ENCODE measurements at places on chromosomes 11 and 22. TPM values are rescaled to one million over a fixed set of nuclear protein-coding genes. Genes with fewer than 3 reads are reported as not detected.

DNA sequence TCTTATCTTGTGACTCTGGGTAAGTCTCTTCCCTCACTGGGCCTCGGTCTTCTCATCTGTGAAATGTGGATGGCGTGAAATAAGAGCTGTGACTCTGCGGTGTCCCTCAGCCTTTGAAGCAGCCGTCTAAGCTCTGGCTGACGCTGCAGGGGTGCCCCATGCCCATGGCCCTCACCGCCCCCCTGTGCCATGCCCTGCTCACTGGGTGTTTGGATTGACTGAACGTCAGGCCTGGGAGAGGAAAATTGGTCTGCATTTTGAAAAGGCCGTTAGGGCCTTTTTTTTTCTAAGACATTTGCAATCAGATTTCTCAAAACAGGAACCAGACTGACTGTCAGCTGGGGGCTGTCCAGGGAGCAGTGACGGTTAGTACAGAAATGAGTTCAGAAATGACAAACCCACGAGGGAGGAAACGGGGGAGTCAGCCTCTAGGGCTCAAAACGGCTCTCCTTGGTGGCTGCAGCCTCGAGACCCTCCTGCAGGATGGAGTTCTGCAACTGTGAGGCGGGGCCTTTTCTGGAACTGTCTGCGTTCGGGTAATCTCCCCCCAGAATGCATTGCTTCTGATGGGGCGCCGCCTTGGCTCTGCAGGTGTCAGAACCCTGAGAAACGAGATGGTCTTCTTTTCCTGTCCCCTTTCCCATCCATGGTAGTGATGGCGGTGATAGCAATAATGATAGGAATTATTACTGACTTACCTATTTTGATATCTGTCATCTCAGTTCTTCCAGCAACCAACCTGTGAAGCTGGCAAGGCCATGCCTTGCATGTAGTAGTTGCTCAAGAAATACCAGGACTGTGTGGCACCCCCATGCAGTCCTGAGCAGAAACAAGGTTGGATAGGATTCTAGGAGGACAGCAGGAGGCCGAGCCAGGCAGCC is 2.0 kb downstream of the GRK2 start:
- DNase-seq, result no peak

GRCh38 chr11:30049214-30049613 is 32.4 kb upstream of the KCNA4 start:
- no peak for DNase-seq

GRCh38 chr22:43159484-43160178 is 8.3 kb downstream of the TSPO start:
- DNase-seq, result peak; percentile 73

GRCh38 chr11:113533425-113533698 is 58.2 kb upstream of the DRD2 start:
- DNase-seq, result no peak

- DNase-seq, result no peak
These were observed 76.7 kb upstream of the PICALM start for GRCh38 chr11:86145439-86146156.

DNA sequence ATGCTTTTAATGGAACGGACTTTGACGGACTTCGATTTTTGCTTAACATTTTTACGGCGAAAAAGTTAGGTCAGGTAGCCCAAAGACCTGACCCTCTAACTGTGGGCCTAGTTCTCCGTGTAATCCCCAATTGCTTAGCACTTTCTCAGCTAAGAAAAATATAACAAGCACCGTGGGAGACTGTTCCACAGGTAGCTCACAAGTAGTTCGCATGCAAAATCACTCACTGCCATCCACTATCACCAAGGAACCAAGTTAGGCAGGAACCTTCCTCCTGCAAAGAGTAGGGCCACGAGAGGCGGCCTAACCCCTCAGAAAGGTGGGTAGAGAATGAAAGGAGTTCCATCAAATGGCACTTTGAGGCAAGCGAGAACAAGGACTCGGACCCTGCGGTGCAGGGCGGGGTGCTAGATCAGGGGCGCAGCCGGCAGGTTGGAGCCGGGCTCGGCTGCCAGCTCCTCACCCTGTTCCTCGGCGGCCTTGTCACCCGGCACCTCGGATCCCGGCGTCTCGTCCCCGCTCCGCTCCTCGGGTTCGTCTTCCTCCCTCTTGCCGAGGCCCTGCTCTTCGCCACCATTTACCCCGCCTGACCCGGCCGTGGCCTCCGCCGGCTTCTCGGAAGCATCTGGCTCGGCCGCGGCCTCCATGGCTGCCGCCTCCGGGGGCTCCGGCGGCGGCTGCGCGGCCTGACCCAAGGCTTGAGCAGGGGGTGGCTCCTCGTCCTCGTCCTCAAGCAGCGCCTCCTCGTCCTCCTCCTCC is 922 bp downstream of the HNRNPUL2 start:
- DNase-seq, result no peak

- DNase-seq, result no peak
These were observed 194.7 kb downstream of the KIRREL3 start for GRCh38 chr11:126805870-126806269.

DNA sequence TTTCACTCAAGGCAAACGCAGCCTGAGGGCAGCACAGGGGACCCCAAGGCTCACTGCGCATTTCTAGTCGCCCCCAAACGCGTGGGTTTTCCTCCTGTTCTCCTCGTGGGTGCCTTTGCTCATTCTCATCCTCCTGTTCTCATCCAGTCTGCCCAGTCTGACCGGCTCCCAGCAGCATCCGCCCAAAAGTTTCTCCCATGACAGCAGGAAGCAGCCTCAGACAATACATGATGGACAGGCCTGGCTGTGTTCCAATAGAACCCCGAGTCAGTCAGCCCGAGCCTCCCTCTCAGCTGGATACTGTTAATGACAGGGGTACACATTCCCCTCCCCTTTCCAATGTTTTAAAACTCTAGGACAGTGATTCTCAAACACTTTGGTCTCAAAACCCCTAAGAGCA is 22.5 kb upstream of the KRTAP5-7 start:
- no peak for DNase-seq

DNA sequence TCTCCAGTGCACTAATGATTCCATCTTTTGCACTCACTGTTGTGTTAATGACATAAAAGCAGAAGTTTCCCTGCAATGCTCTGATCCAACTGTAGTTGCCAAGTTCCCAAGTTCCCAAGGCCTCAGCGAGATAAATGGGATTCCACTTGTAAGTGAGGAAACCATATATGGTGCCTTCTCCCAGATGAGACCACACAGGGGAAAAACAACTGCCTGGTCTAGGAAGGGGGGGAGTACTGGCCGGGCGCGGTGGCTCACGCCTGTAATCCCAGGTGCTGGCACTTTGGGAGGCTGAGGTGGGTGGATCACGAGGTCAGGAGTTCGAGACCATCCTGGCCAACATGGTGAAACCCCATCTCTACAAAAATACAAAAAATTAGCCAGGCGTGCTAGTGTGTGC is 23.3 kb upstream of the RELA start:
- DNase-seq, result no peak

The TSPAN32 gene
- total RNA-seq, result not detected

DNA sequence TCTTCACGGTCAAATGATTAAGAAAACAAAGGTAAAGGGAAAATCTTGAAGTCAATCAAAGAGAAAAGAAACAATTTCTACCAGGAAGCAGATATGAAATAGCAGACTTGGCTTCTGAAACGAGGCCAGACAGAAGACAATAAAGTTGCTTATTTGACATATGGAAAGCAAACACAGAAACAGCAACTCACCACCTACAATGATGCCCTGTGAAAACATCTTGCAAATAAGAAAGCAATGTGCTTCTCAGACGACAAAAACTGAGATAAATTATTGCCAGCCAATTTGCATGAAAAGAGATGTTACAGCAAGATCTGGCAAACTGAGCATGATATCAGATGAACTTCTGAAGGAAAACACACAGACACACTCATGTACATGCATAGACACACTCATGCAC is 45.9 kb upstream of the CTSC start:
- DNase-seq, result no peak

- DNase-seq, result no peak
These were observed 42.7 kb downstream of the PARVA start for GRCh38 chr11:12420040-12420439.

The ME3 gene
- total RNA-seq, result 2.2 TPM

DNA sequence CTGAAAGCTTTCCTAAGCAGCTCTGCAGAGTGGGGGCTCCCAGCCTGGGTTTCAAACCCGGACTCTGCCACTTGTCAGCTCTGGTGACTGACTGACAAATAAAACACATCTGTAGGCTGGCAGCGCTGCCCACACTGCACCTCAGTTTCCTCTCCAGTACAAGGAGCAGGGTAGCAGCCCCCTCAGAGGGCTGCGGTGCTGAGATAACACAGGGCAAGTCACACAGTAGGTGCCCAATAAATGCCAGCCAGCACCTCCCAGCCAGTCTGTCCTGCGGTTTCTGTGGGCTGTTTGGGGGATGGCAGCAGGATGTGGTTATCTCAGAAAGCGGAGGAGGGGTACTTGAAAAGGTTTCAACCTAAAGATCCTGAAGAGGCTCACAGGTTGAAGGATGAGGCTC is 1.5 kb downstream of the SYT12 start:
- no peak for DNase-seq

DNA sequence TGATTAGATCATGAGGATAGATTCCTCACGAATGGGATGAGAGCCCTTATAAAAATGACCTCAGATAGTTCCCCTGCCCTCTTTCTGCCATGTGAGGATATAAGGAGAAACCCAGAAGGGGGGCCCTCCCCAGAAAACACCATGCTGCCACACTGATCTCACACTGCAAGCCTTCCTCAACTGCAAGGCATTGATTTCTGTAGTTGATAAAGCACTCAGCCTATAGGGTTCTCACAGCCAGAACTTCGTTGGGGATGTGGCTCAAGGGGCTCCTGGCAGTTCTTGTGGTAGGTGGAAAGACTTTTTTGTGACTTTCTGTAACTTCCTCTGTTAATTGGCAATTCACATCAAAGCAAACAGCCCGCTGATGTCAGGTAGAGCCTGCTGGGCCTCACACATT is 108.9 kb downstream of the CD44 start:
- no peak for DNase-seq

The CBLIF gene
- not detected for total RNA-seq

The APOA5 gene
- total RNA-seq, result 0.11 TPM

The TSGA10IP gene
- total RNA-seq, result 3.1 TPM

DNA sequence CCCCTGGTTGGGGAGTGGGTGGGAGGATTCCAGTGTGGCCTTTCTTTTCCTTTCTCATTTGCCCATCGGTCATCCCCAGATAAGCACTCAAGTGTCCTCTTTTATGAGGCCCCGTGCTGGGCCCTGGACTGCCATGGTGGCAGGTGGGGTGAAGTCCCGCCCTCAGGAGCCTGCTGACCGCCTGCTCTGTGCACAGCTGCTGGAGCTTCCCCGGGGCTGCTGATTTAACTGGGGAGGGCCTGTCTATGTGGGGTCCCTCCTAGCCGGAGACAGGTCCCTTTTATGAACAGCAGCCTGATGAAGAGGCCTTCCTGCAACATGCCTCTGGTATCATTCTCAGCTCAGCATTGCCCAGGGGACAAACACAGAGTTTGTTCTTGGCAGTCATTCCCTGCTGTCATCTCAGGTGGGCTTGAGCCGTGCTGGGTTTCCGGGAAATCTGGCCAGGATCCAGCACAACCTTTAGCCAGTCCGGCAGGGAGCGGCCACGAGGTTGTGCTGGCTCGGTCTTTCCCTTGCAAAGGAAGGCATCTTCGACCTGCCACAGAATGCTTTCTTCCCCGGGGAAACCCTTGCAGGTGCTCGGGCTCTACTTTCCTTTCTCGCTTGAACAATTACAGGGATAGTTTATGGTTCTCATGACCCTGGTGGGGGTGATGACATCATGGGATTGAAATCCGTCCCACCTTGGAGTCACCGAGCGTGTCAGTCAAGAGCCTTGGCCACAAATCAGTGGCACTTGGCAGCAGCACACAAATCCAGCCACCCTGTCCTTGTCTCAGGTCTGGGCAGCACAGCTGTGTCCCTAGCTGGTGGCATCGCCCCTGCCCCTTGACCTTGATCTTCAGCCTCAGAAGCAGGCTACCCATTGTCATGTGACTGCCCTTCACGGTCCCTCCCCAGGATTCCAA is 20.1 kb downstream of the ST14 start:
- no peak for DNase-seq

DNA sequence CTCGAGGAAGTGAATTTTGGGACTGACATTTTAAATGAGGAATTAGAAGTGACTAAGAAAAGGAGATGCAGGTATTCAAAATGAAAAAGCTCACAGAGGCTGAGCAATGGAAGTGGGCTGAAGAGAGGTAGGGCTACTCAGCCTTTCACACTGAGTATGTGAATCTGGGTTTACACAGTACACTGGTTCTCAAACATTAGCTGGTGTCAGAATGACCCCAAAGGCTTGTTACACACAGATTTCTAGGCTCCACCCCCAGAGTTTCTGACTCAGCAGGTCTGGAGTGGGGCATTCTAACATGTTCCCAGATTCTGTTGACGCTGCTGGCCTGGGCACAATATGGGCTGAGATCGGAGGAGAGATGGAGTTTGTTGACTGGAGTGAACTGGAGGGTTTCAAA is 32.8 kb downstream of the CADM1 start:
- no peak for DNase-seq

The PSMA1 gene
- total RNA-seq, result 167 TPM

The NOX4 gene
- 3.0 TPM for total RNA-seq

The C22orf31 gene
- total RNA-seq, result not detected

DNA sequence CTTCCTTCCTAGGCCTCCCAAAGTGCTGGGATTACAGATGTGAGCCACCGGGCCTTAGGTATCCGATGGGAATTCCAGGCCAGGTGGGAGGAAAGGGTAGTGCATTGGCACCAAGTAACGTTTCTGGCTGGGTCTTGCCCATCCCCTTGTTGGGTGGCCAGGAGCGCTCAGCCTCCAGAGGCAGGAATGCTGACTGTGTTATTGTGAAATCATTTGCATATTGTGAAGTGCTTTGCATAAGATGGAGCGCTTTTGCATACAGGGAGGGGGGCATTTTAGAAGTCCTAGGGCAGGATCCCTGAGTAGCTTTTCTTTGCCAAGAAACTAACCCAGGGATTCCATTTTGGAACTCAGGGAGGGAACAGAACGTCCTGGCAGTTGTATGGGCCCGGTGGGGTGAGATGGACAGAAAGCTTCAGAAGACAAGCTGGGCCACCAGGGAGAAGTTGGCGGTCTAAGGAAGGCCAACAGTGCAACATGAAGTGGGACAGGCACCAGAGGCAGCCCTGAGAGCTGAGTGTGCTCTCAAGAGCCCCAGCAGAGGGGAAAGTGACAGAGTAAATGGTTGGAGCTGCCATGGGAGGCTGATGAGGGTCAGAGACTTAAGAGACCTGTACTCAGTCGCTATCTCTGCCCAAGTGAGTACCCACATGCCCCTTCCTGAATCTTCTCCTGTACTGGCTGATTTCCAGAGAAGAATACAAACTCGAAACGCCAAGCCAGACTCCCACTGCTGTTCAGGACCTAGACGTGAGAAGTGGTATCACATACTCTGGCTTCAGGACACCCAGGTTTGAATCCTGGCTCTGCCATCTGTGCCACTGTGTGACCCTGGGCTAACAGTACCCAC is 1.3 kb upstream of the SLC39A13 start:
- DNase-seq, result peak; percentile 61

GRCh38 chr11:95641495-95641894 is 148.1 kb downstream of the FAM76B start:
- DNase-seq, result no peak

- no peak for DNase-seq
These were observed 27.7 kb downstream of the ARFGAP2 start for GRCh38 chr11:47148903-47149531.

The SCGB1C1 gene
- not detected for total RNA-seq

The PGAP2 gene
- total RNA-seq, result 36.1 TPM
